ENCODE measurements at places on chromosomes 7 and 10. TPM values are rescaled to one million over a fixed set of nuclear protein-coding genes. Genes with fewer than 3 reads are reported as not detected.
A peak's percentile ranks its signal among the peaks of the same experiment; 100 is the strongest.

GRCh38 chr7:144588559-144589051, 185.1 kb upstream of the NOBOX start:
- DNase-seq: no peak

Gene PON1
- not detected for total RNA-seq

Gene PLCE1
- total RNA-seq: 8.7 TPM

Gene SFTPA2
- 0.13 TPM for total RNA-seq

DNA sequence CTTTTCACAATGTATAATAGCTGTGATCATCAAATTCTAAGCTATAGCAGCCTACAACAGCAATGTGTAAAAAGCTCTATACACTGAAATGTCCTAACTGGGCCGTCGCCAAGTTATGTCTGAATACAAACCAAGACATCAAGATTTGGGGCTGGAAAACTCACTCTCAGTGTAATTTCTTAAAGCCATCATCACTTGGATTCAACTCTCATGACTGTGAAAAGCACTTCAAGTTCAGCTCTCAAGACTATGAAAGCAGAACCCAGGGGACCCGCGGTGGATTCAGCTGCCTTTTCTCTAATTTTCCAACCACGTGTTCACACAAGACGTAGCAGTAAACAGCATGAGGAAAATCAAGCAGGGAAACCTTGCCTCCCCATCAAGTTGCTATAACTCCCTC, 15.8 kb upstream of the ZNRF2 start:
- no peak for DNase-seq

Gene LRIT1
- total RNA-seq: not detected

DNA sequence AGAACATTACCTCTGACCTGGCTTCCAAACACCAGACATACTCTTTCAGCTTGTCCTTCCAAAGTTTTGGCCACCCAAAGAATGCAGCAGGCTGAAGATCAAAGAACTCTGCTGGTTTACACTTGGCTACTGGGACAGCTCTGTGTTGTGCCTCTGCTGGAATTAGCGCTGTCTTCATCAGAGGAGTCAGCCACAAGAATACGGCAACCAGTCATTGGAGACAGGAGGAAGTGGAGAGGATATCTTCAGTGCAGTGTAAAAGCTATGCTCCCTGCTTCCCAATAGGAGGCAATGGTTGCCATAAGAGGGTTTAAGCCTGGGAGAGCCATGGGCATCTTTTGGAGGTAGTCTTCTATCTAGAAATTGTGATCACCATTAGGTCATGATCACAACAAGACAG, 126.7 kb upstream of the WNT16 start:
- no peak for DNase-seq

Gene C10orf143
- total RNA-seq: 6.6 TPM

Gene PIK3AP1
- total RNA-seq: 28.4 TPM

GRCh38 chr7:148979827-148980226, 48.5 kb downstream of the PDIA4 start:
- no peak for DNase-seq

DNA sequence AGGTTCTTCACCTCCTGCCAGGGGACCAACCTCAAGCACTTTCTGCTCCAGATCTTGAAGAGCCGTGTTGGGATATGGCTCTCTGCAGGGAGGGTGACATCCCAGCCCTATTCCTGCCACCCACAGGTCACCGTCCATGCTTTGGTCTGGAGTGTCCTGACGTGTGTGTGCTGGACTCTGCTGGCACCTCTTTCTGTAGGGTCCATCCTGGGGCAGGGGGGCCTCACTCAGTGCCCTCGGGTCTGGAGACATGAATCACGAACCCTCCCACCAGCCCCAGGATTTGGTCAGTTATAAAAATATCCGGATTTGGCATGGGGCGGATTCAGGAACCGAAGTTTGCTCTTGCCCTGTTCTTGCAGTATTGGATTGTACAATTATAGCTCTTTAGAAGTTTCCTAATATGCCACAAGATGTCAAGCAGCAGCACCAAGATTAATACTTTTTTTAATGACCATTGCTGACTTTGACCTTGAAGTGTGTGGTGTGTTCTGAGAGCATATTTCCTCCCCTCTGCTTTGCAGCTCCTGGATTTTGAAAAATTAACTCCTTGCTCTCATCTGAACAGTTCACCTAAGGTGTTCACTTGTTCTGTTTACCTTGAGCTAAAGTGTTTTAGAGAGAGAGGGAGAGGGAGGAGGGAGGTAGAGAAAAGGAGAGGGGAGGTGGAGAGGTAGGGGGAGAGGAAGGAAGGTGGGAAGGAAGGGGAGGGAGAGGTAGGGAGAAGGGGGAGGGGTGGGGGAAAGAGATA, 95.4 kb upstream of the SHH start:
- DNase-seq: peak; percentile 24

Gene PRSS37
- total RNA-seq: not detected

GRCh38 chr7:37532636-37533035, 84.0 kb upstream of the ELMO1 start:
- no peak for DNase-seq

- DNase-seq: no peak
These were observed 11.2 kb downstream of the MIOS start for GRCh38 chr7:7577888-7578287.

DNA sequence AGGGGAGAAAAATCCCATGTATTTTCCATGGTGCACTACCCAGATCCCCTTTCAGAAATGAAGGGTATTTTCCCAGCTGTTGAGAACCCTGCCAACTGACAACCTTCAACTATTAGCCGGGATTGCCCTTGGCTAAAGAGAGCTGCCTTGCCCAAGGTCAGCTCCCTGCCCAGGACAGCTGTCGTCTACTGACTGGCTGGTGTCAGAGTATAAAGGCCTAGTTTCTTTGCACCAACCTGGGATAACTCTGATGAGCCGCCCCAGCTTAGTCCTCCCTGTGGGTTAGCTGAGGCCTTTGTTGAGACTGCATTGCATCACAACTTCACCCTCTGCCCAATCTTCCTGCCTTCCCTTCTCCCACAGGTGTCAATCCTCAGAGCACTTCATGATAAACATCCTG, 147.2 kb upstream of the RHEB start:
- DNase-seq: no peak

Gene NRG3
- 5.4 TPM for total RNA-seq

GRCh38 chr7:121285066-121285667, 43.6 kb upstream of the WNT16 start:
- DNase-seq: no peak

Gene SPDYE16
- 0.31 TPM for total RNA-seq

GRCh38 chr7:132511921-132512320, 64.3 kb downstream of the PLXNA4 start:
- no peak for DNase-seq

Gene ADAM12
- total RNA-seq: 3.3 TPM

- DNase-seq: no peak
These were observed 199.9 kb downstream of the CAMK1D start for GRCh38 chr10:12549297-12549696.

- DNase-seq: no peak
These were observed 51.1 kb upstream of the KCNIP2 start for GRCh38 chr10:101894742-101895141.

Gene CREB5
- 27.2 TPM for total RNA-seq

DNA sequence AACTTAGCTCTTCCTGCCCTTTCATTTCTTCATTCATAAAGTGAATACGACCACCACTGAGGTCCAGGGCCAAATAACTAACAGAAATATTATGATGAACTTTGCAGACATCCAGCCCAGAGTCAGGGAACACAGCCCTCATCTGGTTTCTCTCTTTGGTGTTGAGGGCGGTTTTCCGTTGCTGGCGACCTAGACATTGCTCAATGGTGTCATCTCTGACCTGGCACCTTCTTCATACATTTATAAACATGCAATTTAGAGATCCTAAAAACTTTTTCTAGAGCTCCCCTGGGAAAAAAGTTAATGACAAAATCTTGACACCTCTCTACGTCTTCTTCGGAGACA, 324 bp upstream of the TET1 start:
- no peak for DNase-seq

DNA sequence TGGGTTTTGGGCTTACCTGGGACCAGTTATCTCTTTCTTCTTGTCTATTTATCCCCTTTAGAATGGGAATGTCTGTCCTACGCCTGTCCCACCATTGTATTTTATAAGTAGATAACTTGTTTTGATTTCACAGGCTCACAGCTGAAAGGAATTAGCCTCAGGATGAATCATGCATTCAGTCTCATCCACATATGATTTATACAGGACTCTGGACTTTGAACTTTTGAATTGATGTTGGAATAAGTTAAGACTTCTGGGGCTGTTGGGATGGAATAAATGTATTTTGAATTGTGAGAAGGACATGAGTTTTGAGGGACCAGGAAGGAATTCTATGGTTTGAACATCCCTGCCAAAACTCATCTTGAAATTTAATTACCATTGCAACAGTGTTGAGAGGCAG, 112.6 kb downstream of the AMPH start:
- DNase-seq: no peak

DNA sequence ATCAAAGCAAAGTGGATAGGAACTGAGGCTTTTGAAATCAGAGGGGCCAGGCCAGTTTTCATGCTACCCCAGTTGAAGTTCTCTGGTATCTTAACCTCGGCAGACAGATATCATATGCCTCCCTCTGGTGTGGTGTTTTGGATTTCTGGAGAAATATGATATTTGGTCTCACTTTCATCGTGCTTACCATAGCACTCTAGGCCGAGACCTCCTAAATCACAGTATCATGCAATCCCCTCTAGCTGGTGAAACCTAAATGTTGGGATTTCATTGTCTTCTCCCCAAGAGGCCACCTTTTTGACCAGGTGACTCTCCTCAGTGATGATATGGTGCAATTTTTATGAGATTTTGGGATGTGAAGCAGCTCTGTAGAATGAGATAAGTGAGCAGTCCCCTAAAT, 183.5 kb downstream of the CREB5 start:
- DNase-seq: no peak

Gene RAPGEF5
- 67.8 TPM for total RNA-seq

Gene PLA2G12B
- 0.66 TPM for total RNA-seq

Gene COPG2
- total RNA-seq: 27.6 TPM

- no peak for DNase-seq
These were observed 19.6 kb downstream of the DLG5 start for GRCh38 chr10:77906951-77907421.

GRCh38 chr7:35869810-35870209, 69.0 kb downstream of the SEPTIN7 start:
- no peak for DNase-seq

GRCh38 chr7:3578399-3578798, 277.3 kb downstream of the SDK1 start:
- no peak for DNase-seq

GRCh38 chr7:49781996-49782395, 8.6 kb downstream of the VWC2 start:
- DNase-seq: no peak

Gene CYP3A5
- total RNA-seq: 13.5 TPM
